NCI-H1436 (cell line): ENCODE measurements at places on chromosomes 3 and 15.

DNA sequence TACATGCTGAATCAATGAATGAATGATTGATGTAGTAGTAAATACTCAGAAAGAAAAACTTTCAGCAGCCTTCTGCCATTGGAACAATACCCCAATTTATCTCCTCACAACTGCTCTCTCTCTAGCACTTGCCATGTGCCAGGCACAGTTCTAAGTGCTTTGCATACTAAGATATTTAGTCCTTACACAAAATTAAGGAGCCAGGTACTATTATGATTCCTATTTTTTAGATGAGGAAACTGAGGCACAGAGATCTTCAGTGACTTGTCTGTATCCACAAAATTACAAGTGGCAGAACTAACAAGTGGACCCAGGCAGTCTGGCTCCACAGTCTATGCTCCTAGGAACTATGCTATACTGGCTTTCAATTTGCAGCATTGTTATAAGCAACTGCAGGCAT lies 279.2 kb downstream of the LSAMP start:
- no peak for DNase-seq

GRCh38 chr15:61057830-61058529 lies 171.1 kb downstream of the RORA start:
- DNase-seq = no peak

GRCh38 chr3:142285083-142285517 lies 59.7 kb upstream of the GK5 start:
- peak; percentile 6 for DNase-seq

GRCh38 chr3:50238549-50239026 lies 2.6 kb downstream of the GNAI2 start:
- no peak for DNase-seq

DNA sequence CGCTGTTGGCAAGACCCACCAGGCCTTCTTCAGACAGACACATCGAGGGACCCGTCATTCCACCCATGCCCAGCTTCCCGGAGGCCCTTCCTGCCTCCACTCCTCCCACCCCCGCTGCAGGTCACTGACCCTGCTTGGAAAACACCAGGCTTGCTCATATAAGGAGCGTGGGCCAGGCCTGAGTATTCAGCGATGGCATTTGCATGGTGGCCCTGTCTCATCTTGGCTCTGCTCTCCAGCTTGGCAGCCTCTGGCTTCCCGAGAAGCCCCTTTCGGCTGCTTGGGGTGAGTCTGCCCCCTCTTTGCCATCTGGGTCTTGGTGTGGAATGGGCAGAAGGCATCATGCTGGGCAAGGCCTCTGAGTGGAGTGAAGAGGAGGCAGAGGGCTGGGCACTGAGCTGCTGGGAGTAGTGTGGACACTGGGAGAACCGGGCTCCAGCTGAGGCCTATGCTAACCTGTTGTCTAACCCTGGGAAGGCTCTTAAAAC lies at the start of gene ITIH3:
Gene ITIH3, plus strand, starts transcription at position 185 of the 488 bp plus-strand sequence. Its CDS starts 8 bp downstream, at position 193.
- DNase-seq = no peak
